ENCODE measurements at places on chromosomes 4 and X. TPM values are rescaled to one million over a fixed set of nuclear protein-coding genes. Genes with fewer than 3 reads are reported as not detected.
A peak's percentile ranks its signal among the peaks of the same experiment; 100 is the strongest.

The ZAR1 gene
- not detected for polyA plus RNA-seq

The ADH1A gene
- polyA plus RNA-seq = not detected

DNA sequence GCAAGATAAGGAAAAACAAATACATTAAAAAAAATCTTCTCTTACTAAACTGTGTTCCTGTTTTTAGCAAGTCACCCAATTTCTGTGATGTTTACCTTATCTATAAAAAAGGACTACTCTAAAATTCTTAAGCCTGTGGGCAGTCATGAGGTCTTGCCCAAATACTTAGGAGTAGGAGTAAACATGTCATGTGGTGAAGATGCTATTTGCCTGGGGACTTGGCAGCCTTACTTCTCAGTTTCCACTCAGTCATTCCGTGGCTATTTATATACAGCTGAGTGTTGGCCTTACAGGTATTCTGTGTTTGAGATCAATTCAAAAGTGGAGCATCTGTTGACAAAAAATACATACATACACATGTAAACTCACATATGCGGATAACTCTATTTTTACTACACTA, 89.9 kb upstream of the TLR2 start:
- DNase-seq = no peak

DNA sequence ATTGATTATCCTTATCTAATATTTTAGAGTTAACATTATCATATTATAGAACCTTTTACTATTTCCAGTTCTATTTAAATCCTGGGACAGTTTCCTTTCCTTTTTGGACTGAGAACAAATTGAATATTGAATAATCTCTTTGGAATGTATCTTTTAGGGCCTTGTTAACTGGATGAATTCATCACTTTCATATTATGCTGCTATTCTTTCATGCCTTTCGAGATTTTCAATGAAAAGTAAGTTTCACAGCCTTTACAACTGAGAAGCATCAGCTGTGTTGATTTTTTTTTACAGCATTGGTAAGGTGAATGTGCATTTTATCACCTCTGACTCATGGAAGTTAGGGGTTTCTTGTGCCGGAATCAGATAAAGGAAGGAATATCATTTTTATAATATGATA, 39.6 kb downstream of the PDLIM5 start:
- DNase-seq = no peak

DNA sequence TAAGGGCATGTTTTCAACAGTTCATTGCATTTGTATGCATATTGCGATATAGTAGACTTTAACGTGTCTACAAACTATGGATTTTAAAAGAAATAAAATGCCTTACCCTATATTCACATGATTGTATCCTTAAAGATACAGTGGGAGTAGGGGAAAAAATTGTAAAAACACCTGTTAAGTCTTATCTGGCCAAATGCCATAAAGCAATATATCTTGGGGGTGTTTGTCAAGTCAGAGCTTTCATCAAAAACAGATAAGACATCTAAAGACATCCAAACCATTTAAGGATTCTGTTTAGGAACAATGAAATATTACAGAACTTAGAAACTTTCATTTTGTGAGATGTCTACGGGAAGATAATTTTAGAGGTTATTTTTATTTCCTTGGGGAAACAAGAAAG, 152.3 kb downstream of the AASDH start:
- no peak for DNase-seq

GRCh38 chrX:4320436-4320947, 607.0 kb upstream of the PRKX start:
- no peak for DNase-seq

GRCh38 chrX:153900831-153901752, 3.4 kb upstream of the AVPR2 start:
- peak; percentile 60 for DNase-seq

GRCh38 chr4:181372014-181372413, 871.2 kb upstream of the TENM3 start:
- no peak for DNase-seq

All from immature natural killer cell (primary cell).